ENCODE measurements at places on chromosomes 2 and 18. TPM values are rescaled to one million over a fixed set of nuclear protein-coding genes. Genes with fewer than 3 reads are reported as not detected.

GRCh38 chr2:66041902-66042657, 392.8 kb upstream of the MEIS1 start:
- no peak for DNase-seq
- no peak overlapping the region for H3K4me3 ChIP-seq

The CCBE1 gene
- total RNA-seq = not detected

DNA sequence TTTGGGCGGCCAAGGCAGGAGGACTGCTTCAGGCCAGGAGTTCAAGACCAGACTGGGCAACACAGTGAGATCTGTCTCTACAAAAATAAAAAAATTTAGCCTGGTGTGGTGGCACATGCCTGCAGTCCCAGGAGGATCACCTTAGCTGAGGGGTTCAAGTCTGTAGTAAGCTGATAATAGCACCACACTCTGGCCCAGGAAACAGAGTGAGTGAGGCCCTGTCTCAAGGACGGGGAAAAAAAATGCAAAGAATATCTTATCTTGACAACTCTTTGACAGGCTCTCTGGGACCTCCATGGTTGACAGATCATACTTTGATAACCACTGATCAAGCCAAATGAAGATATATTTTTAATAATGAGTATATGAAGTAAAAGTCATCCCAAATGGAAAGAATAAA, 22.7 kb downstream of the USP34 start:
- DNase-seq = no peak
- no peak overlapping the region for H3K27ac ChIP-seq
- peaks cover 44% of the 10 kb centered on the region for H3K4me1 ChIP-seq
- peaks cover 18% of the 10 kb centered on the region for H3K36me3 ChIP-seq
- no peaks in the 10 kb centered on the region for H3K27me3 ChIP-seq

DNA sequence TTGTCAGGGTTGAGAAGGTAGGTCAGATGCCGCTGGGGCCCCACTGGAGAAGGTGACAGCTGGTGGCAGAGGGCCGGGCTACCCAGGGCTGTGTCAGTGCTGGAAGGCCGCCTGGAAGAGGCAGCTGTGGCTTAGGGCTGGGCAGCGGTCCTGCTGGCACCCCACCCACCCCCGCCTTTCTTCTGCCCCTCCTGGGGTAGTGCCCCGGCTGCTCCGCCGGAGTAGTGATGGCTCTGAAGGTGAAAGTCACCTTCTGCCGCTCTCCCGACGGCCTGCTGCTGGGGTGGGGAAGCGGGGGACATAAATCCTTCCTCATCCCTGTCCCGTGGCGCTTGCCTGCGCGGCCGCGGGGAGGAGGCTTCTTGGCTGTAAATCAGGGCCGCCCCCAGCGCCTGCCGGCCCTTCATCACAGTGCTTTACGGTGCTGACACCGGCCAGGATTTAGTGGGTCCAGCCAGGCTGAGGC, 332.2 kb downstream of the DYSF start:
- DNase-seq = no peak

DNA sequence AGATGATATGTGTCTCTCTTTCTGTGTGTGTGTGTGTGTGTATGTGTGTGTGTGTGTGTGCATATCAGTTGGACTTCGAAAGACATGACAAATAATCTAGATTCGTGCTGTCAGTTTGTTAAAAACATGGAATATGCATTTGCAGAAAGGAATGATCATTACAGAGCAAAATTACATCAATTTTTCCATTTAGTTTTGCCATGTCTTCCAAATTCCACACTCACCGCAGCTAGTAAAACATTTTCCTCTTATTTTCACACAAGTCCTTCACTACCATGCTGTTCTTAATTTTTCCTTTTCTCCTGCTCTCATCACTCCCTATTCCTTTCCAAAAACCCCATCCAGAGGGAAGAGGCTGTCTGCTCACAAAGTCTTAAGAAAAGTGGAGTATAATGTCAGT, 1191.4 kb upstream of the SLC39A10 start:
- no peaks in the 10 kb centered on the region for H3K36me3 ChIP-seq
- H3K4me1 ChIP-seq = no peaks in the 10 kb centered on the region
- no peaks in the 10 kb centered on the region for H3K27me3 ChIP-seq
- no peak overlapping the region for H3K27ac ChIP-seq

DNA sequence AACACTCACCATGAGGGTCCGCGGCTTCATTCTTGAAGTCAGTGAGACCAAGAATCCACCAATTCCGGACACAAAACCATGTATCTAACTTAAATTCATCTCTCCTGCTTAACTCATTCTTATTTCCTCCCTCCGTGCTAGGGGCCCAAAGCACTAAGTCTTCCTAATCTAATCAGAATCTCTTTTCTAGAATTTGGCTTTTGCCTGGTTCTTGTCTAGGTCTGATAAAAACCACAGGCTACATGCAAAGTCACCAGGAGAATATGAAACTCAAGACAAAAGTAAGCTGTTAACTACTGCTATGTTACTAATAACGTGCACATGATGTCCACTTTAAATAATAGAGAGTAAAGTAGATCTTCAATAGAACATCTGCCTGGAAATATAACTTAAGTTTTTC, 69.9 kb downstream of the TRIP12 start:
- no peak for DNase-seq
- H3K4me1 ChIP-seq = peaks cover 58% of the 10 kb centered on the region
- H3K36me3 ChIP-seq = peaks cover 28% of the 10 kb centered on the region
- H3K27ac ChIP-seq = no peak overlapping the region
- no peak overlapping the region for H3K4me3 ChIP-seq

DNA sequence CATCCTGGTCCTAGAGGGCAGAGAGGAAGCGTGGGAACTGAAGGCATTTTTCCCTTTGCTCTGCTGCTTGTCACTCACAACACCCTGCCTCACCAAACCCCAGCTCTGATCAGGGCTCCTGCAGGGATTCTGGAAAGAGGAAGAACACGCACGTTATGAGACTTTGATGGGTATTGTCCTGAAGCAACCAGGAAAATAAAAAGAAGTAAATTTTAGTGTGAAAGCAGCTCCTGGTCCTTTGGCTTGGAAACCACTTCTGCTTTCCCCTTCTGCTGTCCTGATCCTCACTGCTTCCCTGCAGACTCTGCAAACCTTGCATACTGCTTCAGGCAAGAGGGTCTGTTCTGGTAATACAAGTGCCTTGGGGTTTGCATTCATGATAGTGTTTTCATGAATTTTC, 164.1 kb downstream of the SLC8A1 start:
- no peak overlapping the region for H3K27ac ChIP-seq
- H3K36me3 ChIP-seq = no peaks in the 10 kb centered on the region
- no peaks in the 10 kb centered on the region for H3K4me1 ChIP-seq
- no peak for DNase-seq
- H3K4me3 ChIP-seq = no peak overlapping the region

- no peak for DNase-seq
- no peaks in the 10 kb centered on the region for H3K27me3 ChIP-seq
- peaks cover 6% of the 10 kb centered on the region for H3K36me3 ChIP-seq
- H3K4me3 ChIP-seq = no peak overlapping the region
- peaks cover 87% of the 10 kb centered on the region for H3K4me1 ChIP-seq
- H3K27ac ChIP-seq = peak overlapping the region; percentile 4
Observed at GRCh38 chr2:134249755-134250154, 4.1 kb upstream of the MGAT5 start.

DNA sequence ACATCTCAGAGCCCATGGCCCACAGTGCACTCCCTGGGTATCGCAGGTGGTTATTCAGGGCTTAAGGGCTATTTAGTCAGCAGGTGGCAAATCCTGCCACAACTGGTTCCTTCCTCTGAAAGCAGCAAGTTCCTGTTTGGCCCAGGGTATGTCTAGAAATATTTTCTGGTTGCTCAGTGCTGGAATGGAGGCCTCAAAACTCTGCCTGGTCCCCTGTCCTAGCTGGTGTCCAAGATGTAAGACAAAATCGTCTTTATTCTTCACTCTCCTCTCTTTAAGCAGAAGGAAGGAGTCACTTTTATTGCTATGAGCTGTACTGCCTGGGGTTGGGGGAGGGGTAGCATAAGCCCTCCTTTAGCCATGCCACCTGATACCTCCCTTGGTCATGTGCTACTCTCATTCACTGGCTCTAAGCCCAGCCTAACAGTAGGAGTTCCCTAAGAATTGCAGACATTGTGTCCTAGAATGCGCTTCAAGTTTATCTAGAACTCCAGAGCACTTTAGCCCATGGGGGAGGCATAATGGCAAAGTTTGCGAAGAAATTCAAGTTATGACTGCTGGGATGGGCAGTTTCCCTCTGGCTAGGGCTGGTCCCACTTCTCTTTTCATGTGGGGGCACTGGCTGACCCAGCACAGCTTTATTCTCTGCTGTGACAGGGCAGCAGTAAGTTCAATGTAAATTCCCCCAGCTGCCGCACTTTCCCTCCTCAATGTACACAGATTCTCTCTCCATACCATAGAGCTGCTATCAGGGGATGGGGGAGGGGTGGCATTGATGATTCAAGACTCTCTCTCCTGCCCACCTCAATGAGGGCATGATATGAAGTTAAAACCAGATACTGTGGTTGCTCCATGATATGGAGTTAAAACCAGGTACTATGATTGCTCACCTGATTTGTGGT, 27.1 kb upstream of the CWC22 start:
- H3K36me3 ChIP-seq = peaks cover 3% of the 10 kb centered on the region
- DNase-seq = no peak
- no peak overlapping the region for H3K4me3 ChIP-seq
- no peak overlapping the region for H3K27ac ChIP-seq

DNA sequence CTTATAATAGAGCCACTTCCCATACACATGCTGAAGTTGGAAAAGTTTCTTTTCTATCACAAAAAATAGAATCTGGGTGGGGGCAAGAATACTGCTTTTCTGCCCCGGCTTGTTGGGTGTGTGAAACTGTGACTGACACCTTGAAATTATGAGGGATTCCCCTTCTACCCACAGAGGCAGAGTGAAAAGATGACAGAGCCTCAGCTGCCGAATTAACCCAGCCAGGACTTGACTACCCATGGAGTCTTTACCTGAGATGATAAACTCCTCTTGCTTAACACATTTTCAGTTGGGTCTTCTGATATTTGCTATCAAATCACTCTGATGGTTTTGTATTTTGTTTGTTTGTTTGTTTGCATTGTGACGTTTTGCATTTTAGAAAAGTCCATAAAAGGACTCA, 66.0 kb upstream of the PMAIP1 start:
- no peak overlapping the region for H3K27ac ChIP-seq
- no peaks in the 10 kb centered on the region for H3K27me3 ChIP-seq
- H3K36me3 ChIP-seq = no peaks in the 10 kb centered on the region
- peak; percentile 38 for DNase-seq
- H3K4me1 ChIP-seq = peaks cover 5% of the 10 kb centered on the region

DNA sequence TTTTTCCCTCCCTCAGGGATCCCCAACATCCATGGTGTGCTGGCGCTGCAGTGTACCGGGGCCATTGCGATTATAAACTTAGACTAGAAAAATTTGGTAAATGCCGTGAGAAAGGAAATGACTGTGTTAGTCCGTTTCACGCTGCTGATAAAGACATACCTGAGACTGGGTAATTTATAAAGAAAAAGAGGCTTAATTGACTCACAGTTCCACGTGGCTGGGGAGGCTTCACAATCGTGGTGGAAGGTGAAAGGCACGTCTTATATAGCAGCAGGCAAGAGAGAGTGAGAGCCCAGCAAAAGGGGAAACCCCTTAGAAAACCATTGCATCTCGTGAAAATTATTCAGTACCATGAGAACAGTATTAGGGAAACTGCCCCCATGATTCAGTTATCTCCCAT, 44.3 kb downstream of the NTSR2 start:
- H3K4me3 ChIP-seq = no peak overlapping the region
- no peaks in the 10 kb centered on the region for H3K27me3 ChIP-seq
- H3K4me1 ChIP-seq = no peaks in the 10 kb centered on the region
- no peak for DNase-seq
- no peaks in the 10 kb centered on the region for H3K36me3 ChIP-seq

DNA sequence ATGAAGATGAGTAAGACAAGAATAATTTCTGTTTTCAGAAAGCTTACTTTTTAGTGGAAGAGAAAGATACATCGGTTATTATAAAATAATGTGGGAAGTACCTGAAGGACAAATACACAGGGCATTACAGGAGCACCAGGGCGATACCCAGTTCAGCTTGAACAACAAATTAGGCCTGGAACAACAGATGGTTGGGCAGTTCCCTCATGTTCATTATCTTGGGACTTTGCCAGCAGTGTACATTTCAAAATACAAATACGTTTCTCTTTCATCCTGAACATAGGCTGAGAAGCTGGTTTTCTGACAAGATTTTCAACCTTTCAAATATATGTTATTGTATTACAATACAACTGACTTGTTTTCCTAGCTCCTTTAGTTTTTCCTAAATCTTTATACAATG, 79.6 kb downstream of the TGIF1 start:
- no peak overlapping the region for H3K4me3 ChIP-seq
- DNase-seq = no peak
- no peaks in the 10 kb centered on the region for H3K36me3 ChIP-seq
- no peak overlapping the region for H3K27ac ChIP-seq
- H3K27me3 ChIP-seq = no peaks in the 10 kb centered on the region
- H3K4me1 ChIP-seq = peaks cover 17% of the 10 kb centered on the region

DNA sequence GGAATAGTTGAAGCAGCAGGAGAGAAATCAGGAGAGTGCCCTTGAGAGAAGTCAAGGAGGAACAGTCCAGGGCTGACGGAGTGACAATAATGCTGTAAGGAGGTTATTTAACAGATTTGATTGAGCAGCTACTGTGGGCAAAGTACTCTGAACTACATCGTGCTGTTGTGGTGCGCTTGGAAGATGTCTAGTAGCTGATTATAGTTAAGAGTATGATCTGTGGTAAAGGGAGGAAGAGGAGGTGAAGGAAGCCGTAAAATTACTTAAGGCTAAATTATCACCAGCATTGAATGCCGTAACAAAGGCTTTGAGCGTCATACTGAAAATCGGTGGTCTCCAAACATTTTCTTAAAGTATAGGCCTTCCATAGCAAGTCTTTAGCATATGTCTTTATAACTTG, 4.5 kb downstream of the PCBP1 start:
- H3K27me3 ChIP-seq = no peaks in the 10 kb centered on the region
- peaks cover 41% of the 10 kb centered on the region for H3K36me3 ChIP-seq
- H3K4me3 ChIP-seq = peak overlapping the region; percentile 57
- no peak for DNase-seq

- no peak overlapping the region for H3K27ac ChIP-seq
- peak; percentile 71 for DNase-seq
- H3K4me3 ChIP-seq = no peak overlapping the region
Observed at GRCh38 chr2:199739413-199740110, 111.4 kb downstream of the FTCDNL1 start.

- no peak overlapping the region for H3K4me3 ChIP-seq
- H3K27me3 ChIP-seq = no peaks in the 10 kb centered on the region
- no peaks in the 10 kb centered on the region for H3K4me1 ChIP-seq
- H3K36me3 ChIP-seq = peaks cover 13% of the 10 kb centered on the region
- no peak for DNase-seq
Observed at GRCh38 chr18:49371073-49371472, 89.4 kb downstream of the DYM start.

- H3K36me3 ChIP-seq = peaks cover 3% of the 10 kb centered on the region
- peaks cover 33% of the 10 kb centered on the region for H3K4me1 ChIP-seq
- peak within 1 kb of the TSS; percentile 95 for H3K4me3 ChIP-seq
- DNase-seq = peak; percentile 78
- no peaks in the 10 kb centered on the region for H3K27me3 ChIP-seq
- H3K27ac ChIP-seq = peak within 1 kb of the TSS; percentile 81
Observed at GRCh38 chr2:112481528-112482233, at the start of gene TTL. TTL (plus strand) TSS chr2:112482156; CDS start chr2:112482345, 189 bp downstream.

The SPDYA gene
- total RNA-seq = 1.8 TPM

Measured in activated naive CD4-positive, alpha-beta T cell treated with anti-CD3 and anti-CD28 coated beads for 36 hours (primary cell).